ENCODE measurements at places on chromosomes 12 and 14. TPM values are rescaled to one million over a fixed set of nuclear protein-coding genes. Genes with fewer than 3 reads are reported as not detected.

Gene OR6C2
- not detected for total RNA-seq

Gene HVCN1
- total RNA-seq = 17.9 TPM

Gene LYSET
- 18.6 TPM for total RNA-seq

Gene KRT79
- not detected for total RNA-seq

Gene FSCB
- total RNA-seq = not detected

Gene PCED1B
- 55.2 TPM for total RNA-seq

Gene DBX2
- total RNA-seq = not detected

Gene STYK1
- total RNA-seq = not detected

Gene CLEC1A
- not detected for total RNA-seq

Gene CNTN1
- not detected for total RNA-seq

Gene GUCY2C
- not detected for total RNA-seq

Gene CLEC7A
- not detected for total RNA-seq

Gene SYNDIG1L
- total RNA-seq = not detected

GRCh38 chr14:44820230-44820964 is 141.3 kb downstream of the KLHL28 start:
- DNase-seq = no peak

- no peak for DNase-seq
These were observed 78.7 kb downstream of the PLXNC1 start for GRCh38 chr12:94227066-94227465.

DNA sequence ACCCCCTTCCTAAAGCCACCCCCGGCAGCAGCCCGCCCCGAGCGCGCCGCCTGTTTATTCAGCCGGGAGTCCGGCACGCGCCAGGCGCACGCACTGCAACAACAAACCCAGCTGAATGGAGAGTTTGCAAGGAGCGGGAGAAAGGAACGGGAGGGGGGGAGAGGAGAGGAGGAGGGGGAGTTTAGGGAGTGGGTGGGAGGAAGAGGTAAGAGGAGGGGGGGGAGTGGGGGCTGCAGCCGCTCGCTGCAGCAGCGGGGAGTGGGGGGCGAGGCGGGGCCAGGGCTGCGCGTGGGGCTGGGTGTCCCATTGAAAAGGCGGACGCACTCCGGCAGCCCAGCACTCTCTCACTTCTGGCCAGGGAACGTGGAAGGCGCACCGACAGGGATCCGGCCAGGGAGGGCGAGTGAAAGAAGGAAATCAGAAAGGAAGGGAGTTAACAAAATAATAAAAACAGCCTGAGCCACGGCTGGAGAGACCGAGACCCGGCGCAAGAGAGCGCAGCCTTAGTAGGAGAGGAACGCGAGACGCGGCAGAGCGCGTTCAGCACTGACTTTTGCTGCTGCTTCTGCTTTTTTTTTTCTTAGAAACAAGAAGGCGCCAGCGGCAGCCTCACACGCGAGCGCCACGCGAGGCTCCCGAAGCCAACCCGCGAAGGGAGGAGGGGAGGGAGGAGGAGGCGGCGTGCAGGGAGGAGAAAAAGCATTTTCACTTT is at the start of gene ASCL1:
Gene ASCL1 (plus strand): TSS at position 336 of the 712 bp plus-strand sequence. CDS start 571 bp downstream, outside the sequence.
- peak; percentile 73 for DNase-seq

GRCh38 chr12:113152835-113153814 is 3.6 kb downstream of the CFAP73 start:
- peak; percentile 86 for DNase-seq

DNA sequence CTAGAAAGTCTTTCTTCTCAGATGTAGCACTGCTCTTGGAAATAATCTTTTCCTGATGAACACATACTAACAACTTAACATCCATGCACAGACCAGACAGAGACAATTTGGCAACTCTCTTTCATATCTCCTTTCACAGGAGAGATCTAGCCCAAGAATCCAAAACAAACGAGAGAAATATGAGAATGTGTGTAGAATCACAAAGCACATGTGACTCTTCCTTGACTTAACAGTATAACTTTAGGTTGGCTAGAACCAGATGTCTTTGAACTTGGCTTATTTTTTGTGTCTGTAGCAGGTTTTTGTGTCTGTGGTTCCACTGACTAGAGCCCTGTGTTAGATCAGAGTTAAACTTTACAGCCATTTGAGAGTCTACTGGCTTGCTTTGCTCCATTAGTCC is 114.2 kb downstream of the STXBP6 start:
- no peak for DNase-seq

GRCh38 chr12:107318806-107319532 is 225.6 kb upstream of the CRY1 start:
- peak; percentile 80 for DNase-seq

- DNase-seq = no peak
These were observed 46.2 kb upstream of the GSC start for GRCh38 chr14:94816113-94816512.

DNA sequence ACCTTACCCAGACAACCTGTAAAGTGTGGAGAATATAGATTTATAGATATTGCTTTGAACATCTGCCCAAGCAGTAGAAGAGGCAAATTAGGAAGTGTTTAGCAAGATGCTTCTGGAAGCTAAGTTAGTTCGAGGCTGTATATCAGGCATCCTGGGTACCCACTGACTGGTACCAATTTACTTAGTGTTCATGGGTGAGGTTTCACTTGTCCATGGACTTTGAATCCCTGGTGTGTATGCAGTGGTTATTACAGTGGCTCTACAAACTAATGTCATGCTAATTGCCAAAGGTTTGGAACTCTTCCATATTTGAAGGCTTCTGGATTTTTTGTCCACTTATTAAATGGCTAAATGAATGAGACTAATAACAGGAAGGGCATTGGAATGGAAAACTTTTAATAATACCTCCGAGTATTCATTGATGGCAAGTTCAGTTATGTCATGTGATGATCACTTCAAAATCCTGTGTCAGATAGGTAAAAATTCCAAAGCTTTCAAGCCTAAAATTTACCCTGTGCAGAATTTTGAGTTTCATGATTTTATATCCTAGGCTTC is at the start of gene OR4E2:
Gene OR4E2 (plus strand): TSS at position 505 of the 555 bp plus-strand sequence. CDS start 11,248 bp downstream, outside the sequence.
- no peak for DNase-seq

- peak; percentile 78 for DNase-seq
These were observed 90.0 kb downstream of the RIN3 start for GRCh38 chr14:92603309-92604242.

- peak; percentile 73 for DNase-seq
These were observed 2.4 kb downstream of the TMEM121 start for GRCh38 chr14:105528586-105529318.

- no peak for DNase-seq
These were observed 50.0 kb downstream of the SOX5 start for GRCh38 chr12:23899434-23899833.

DNA sequence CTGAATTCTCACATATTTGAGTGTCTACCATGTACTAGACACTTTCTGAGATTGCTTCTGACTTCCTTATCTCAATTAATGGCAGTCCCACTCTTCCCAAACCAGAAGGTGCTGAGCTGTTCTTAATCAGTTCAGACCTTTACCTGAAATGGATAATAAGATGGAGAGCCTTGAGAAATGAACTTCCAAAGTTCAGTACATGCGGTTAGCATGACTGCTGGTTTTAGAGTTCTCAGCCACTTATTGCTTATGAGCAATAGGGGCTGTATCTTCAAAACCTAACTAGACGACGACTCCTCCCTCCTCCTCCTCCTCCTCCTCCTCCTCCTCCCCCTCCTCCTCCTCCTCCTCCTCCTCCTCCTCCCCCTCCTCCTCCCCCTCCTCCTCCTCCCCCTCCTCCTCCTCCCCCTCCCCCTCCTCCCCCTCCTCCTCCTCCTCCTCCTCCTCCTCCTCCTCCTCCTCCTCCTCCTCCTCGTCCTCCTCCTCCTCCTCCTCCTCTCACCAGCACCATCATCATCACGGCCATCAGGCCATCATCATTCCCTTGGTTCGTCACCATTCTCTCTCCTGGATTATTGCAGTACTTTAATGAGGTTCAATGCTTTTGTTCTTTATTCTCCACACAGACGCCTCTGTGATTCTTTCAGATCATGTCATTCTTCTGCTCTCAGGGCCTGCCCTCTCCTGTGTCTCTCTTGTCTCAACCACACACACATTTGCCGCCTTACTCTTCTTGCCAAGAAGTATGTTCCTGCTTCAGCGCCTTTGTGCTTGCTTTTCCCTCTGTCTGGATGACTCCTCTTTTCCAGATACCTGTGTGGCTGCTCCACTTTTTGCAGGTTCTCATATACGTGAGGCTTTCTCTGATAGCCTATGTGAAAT is 2.7 kb downstream of the PCNX1 start:
- no peak for DNase-seq

DNA sequence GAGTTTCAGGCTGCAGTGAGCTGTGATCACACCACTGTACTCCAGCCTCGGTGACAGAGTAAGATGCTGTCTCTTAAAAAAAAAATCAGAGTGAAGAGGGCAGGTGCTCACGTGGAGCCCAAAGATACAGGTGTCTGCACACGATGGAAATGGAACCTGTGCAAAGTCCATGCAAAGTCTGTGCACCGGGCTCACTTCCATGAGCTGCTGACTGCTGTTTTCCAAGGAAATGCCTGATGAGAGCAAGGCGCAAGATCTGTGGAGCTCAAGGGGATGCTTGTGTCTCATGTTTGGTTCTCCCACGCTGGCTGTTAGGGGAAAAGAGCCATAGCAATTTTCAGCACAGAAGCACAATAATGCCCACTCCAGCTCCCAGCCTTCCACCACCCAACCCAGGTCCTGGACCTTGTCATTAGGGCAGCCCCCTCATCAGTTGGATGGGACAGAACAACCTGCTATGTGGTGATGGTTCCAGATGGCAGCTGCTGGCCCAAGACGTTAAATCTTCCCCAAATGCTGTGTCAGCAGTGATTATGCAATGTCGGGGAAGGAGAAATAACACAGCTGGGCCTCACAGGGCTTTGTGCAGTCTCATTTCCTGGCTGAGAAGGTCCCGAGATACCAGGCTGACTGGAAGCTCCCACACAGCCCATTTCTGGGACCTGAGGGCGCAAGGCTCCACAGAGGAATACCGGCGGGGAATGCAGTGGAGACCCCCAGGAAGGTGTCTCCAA is 27.9 kb upstream of the DICER1 start:
- no peak for DNase-seq

DNA sequence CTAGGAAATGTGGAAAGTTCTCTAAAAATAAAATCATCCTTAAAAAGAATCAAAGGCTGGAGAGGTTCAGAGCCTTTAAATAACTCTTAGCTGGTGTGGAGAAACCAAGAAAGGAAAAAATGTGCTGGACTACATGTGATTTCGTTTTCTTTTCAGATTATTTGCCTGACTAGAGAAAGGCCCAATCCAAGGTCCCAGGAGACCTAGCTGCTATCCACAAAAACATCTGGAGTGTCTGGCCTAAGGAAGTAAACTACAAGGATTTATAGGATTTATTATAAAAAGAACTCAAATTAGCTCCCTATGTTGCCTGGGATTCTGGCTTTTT is 774 bp upstream of the TMEM30B start:
- no peak for DNase-seq

DNA sequence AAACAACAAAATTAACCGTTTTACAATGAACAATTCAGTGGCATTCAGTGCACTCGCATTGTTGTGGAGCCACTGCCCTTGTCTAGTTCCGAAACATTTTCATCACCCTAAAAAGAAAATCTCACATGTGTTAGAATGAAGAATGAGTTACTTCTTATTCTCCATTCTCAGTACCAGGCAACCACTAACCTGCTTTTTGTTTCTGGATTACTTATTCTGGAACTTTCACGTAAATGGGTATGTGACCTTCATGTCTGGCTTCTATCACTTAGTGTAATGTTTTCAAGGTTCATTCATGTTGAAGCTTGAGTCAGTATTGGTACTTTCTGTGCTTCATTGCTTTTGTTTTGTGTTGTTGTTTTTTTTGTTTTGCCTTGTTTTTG is 15.6 kb downstream of the RCOR1 start:
- no peak for DNase-seq

- DNase-seq = no peak
These were observed 280.0 kb downstream of the RAD51B start for GRCh38 chr14:68099495-68100045.

- DNase-seq = no peak
These were observed 799 bp downstream of the THTPA start for GRCh38 chr14:23556700-23557440.

- peak; percentile 77 for DNase-seq
These were observed 96.7 kb downstream of the RFLNA start for GRCh38 chr12:124391340-124392261.

DNA sequence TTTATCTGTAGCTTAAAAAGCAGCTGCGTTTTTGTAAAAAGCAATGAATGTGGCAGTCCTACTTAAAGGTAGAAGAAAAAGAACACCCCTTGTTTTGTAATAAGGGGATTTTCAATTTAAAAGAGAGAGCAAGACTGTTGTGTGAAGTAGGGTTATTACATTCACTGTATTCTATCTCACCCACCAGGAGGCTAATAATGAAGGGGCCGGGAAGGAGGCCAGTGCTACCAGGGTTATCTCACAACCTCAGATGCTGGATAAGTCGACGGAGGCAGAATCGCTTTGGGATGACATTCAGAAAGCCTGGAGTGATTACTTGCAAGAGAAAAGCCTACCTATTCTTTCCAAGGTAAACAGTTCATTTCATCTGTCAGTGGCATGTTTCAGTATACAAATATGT is 97.7 kb downstream of the RMST start:
- no peak for DNase-seq

Data from activated CD4-positive, alpha-beta T cell treated with anti-CD3 and anti-CD28 coated beads, Interleukin-2, amount 10 ng/mL, durations not matched to agents 24 days and 14 days (primary cell).